Left kidney (tissue), 8 donors: ENCODE measurements at places on chromosomes 11 and 22.

GRCh38 chr11:74248469-74248868, 63.0 kb downstream of the P4HA3 start:
- no peak for DNase-seq

GRCh38 chr11:75563978-75564552, 2.0 kb downstream of the SERPINH1 start:
- DNase-seq: no peak

DNA sequence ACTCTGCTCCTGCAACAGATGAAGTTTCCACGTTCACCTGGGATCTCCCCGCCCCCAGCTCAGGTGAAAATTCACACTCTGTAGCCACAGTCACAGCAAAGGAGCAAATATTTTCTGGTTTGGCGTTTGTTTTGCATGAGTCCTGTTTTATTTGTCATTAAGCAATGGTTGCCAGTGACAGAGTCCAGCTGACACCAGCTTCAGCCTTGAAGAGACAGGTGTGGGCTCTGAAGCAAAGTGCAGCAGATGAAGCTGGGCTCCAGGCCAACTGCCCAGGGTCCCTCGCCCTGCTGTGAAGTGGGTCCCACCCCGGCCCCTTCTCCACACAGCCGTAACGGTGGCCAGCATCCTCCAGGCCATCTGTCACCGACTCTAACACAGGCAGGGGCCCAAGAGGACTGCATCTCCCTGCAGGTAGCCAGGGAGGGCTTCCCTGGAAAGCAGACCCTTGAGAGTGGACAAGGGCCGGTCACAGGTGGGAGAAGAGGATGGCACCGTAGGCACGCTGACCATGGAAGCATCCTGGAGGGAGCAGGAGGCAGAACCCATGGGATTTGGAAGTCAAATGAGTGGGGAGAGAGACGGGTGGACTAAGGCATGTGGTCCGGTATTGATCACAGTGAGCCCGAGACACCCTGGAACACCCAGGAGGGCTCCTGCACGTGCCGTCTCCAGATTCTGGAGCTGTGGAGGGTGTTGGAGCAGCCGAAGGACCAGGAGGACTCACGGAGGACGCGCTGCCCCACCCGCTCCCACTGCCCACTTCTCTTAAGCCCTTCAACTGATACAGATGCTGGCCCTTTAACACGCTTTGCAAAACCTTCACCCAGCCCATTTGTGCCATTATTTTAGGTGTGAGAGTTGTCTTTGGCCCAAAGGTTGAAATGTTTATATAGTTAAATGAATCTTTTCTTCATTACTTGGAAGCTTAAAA, 294.5 kb downstream of the BRD1 start:
- no peak for DNase-seq

- no peak for DNase-seq
These were observed 24.3 kb upstream of the PICK1 start for GRCh38 chr22:38032681-38033521.

GRCh38 chr11:72617080-72617762, 57.0 kb downstream of the PDE2A start:
- DNase-seq: peak; percentile 50

DNA sequence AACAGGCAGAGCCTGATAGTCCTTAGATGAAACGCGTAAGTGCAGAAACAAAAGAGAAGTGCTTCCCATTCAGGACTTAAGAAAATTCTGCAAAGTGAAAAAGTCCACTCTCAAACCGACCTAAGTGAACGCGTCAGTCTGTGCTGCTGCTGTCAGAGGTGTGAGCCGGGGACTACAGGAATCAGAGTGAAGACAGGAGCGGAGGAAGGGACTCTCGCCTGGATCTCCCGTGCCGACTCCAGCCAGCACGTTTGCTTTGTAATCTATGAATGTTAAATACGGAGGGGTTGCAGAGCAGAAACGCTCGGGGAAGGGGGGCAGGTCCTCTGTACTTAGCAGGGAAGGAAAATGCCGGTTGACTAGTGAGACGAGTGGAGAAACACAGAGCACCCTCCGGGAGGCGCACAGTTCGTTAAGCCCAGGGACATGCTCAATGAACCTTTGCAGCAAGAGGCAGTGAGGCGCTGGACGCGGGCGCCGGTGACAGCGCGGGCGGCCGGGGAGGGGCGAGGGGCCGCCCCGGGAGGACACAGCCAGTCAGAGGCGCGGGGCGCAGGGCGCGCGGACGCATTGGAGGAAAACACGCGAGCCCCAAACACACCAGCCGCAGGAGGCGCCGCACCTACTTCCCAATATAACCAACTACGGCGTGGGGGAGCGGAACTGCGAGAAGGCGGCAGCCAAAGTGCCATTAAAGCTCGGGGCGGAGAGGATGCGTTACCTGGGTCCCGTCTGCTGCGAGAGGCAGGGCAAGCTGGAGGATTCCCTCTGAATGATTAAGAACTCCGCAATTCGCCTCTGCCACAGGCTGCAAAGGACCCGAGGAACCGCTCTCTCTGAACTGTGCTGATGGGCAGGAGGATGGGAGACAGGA, at the start of gene CNTN5:
TSS of gene CNTN5 (plus strand) at position 598 of the 874 bp plus-strand sequence.
- DNase-seq: peak; percentile 81

- no peak for DNase-seq
These were observed 22.9 kb downstream of the GNAZ start for GRCh38 chr22:23093051-23093788.

DNA sequence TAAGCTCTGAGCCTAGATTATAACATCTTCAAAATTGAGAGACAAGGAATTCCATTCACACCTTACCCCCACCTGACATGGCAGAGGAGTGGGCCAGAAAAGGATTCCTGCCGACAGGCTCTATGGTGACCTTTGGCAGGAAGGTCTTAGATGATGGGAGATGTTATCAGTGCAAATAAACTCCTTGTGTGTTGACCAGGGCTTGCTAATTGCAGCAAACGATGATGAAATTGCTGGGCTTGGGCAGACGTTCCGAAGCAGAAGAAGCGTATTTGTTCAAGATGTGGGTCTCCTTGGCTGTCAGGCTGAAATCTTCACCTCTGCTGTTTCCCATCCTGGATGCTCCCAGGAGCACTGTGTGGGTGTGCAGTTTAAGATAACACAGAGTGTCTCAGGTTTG, 183.7 kb upstream of the CADM1 start:
- DNase-seq: no peak

- no peak for DNase-seq
These were observed 4.3 kb upstream of the AMPD3 start for GRCh38 chr11:10450462-10451425.

DNA sequence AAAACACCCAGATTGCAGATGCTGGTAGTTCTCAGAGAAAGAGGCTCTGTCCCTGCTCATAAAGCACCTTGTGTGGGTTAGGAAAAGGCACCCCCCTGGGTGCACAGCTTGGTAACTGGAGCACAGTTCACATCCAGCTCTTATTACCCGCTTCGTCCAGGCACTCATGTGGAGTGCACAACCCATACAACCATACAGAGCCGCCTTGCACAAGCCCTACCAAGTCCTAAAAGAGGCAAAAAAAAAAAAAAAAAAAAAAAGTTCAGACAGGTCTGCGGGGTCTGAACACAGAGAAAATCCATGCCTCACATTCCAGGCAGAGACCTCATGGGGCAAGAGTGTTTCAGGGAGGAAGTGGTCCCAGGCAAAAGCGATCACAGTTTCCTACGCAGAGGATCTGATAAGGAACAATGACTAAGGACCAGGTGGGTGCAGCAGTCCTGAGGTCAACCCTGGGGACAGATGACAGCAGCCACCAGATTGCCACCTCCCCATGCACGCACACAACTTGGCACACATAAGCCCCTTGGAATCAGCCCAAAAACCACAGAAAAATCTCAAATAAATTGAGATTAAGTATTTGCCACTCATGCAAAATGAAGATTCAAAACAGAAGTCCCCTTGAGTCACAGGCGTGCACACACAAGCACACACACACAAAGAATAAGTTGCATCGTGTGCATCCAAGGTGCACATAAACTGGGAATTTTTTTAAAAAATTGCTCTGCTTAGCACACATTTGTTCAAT, 12.3 kb downstream of the MB start:
- no peak for DNase-seq

DNA sequence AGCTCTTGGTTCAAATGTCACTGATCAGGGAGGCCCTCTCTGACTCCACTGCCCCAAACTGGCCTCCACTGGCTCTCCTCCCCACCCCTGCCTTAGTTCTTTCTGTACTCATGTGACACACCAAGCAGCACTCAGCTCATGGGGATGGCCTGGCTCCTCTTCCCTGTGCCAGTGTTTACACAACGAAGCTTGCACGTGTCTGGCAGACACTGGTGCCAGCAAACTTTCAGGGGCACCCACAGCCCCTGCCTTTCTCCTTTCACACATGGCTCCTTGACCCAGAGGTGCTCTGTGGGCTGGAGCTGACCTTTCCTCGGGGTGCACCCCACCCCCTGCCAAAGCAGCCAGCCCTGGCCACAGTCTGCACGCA, 37.6 kb upstream of the PARVG start:
- no peak for DNase-seq

- no peak for DNase-seq
These were observed 8.3 kb upstream of the SLC39A13 start for GRCh38 chr11:47399860-47400767.

GRCh38 chr11:112778877-112779266, 182.3 kb upstream of the NCAM1 start:
- DNase-seq: no peak

DNA sequence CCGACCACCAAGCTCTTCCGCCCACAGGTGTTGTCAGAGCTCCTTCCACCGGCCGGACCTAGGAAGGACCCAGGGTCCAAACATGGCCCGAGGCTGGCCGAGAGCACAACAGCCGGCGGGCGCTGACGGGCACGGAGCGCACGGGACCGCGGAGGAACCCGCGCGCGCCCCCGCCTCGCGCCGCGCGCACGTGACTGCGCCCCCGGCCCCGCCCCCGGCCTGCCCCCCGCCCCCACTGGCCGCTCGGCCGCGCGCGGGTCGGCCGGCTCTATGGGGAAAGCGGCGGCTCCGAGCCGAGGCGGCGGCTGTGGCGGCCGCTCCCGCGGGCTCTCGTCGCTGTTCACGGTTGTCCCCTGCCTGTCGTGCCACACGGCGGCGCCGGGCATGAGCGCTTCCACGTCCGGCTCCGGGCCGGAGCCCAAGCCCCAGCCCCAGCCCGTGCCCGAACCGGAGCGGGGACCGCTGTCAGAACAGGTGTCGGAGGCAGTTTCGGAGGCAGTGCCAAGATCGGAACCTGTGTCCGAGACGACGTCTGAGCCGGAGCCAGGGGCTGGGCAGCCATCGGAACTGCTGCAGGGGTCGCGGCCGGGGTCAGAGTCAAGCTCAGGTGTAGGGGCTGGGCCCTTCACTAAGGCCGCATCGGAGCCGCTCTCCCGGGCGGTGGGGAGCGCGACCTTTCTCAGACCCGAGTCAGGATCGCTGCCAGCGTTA, at the start of gene OSBP2:
TSS of gene OSBP2 (plus strand) at position 235 of the 711 bp plus-strand sequence. CDS start at position 271, 36 bp downstream.
- peak; percentile 30 for DNase-seq

- no peak for DNase-seq
These were observed 22.2 kb downstream of the P2RY2 start for GRCh38 chr11:73240190-73240781.

GRCh38 chr11:117573326-117573725, 223.7 kb downstream of the DSCAML1 start:
- no peak for DNase-seq

- DNase-seq: no peak
These were observed 10.4 kb upstream of the CDC42BPG start for GRCh38 chr11:64854534-64855502.

- no peak for DNase-seq
These were observed 51.8 kb upstream of the ASPHD2 start for GRCh38 chr22:26377170-26377830.

GRCh38 chr11:128455766-128456165, 131.6 kb downstream of the ETS1 start:
- DNase-seq: no peak

DNA sequence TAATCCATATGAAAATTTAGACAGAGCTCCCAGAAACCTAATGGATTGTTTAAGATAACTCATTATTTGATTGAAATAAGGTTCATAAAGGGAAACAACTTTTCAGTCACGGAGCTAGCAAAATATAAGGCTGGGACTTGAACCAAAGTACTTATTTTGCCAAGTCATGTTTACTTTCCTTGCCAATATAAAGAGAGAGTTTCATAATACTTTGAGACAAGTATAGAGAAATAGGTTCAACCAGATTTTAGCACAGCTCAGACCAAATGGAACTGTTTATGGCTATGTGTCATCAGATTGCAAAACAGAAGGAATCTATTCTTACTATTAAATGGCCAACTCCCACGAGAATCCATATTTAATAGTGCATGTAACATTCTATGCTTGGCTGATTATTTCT, 1517.5 kb upstream of the TENM4 start:
- DNase-seq: no peak

- peak; percentile 76 for DNase-seq
These were observed 24.2 kb downstream of the TSKU start for GRCh38 chr11:76807206-76807875.

DNA sequence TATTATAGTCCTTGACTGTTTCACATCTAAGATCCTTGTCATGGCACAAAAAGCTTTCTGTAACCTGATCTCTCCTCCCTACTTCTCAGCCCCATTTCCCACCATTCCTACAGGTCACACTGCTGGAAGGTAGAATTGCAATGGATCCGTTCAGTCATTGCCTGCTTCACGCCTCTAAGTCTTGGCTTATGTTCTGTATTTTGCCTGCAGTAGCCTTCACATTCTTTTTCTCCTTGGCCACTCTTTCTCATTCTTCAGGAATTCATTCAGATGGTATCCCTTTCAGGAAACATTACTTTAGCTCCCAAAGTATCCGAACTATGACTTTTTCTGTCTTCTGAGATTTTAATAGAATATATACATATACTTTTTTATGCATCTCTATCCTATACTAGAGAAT, 731.5 kb downstream of the NTM start:
- DNase-seq: no peak

- no peak for DNase-seq
These were observed 600.6 kb downstream of the BUD13 start for GRCh38 chr11:116172156-116172555.

- DNase-seq: no peak
These were observed 1036.3 kb upstream of the TENM4 start for GRCh38 chr11:80477178-80477577.

DNA sequence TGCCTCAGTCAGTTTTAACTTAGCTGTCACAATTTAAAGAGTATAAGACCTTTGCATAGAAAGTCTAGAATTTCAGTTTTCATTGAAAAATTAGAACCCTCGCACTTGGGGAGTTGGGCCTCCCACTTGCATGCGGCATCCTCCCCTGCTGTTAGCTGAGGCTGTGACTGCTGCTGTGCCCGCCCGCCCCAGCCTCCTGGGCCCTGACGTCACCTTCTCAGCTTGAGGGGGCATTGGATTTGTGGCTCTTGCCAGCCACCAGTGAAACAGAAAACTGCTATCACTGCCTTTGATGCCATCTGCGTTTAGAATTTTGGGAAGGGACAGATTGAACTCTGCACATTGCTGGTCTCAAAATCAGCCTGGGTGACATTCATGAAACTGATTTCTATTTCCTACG, 108.7 kb downstream of the CTTN start:
- no peak for DNase-seq

- no peak for DNase-seq
These were observed 15.7 kb downstream of the MRGPRF start for GRCh38 chr11:68997124-68997994.

DNA sequence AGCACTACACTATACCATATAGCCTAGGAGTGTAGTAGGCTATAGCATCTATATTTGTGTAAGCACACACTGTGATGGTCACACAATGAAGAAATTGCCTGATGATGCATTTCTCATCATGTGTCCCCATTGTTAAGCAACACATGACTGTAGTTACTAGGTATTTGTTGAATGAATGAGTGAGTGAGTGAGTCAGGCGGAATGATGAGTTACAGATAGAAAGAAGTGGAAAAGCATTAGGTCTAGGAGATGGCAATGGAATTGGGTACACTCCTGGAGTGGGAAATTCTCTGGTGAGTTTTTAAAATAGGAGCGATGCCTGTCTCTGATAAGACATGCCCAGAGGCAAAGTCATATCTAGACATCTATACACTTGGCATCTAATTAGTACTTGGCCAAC, 160.5 kb upstream of the TBCEL start:
- no peak for DNase-seq
